ENCODE measurements at places on chromosomes 2 and 18.

- peak; percentile 3 for DNase-seq
Measured at GRCh38 chr2:229591611-229592010, 122.7 kb downstream of the DNER start.

DNA sequence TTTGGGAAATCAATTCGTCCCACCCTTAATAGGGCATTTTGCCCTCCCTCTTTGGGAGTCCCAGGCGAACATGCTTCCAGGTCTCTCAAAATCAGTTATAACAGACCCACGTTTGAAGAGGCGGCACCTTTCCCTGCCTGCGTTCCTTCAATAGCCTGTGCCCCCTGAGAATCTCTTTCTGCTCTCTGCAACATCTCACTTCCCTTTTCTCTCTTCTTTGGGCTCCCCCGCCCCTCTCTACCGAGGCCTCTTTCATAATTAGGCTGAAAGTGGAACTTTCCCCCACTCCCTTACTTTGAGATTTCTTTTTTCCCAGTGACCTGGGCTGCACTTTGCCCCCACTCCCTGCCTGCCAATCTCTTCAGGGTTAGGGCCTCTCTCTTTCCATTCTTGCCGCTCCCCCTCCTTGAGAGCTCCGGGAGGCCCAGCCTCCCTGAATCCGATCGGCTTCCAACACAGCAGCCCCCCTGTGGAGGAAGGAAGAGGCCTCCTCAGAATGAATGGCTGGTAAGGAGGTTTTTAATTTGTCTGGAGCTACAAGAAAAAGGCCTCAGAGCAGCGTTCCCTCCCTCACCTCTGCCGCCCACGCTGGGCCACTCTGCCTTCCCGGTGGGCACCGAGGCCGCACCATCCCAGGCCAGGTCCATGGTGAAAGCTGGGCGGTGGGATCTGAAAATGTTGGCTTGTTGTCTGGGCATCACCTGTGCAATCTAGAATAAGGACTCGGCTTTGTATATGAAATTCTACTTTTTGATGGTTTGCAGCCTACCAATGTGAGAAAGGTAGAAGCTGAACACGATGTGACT lies 162.6 kb upstream of the SIX3 start:
- peak; percentile 56 for DNase-seq

DNA sequence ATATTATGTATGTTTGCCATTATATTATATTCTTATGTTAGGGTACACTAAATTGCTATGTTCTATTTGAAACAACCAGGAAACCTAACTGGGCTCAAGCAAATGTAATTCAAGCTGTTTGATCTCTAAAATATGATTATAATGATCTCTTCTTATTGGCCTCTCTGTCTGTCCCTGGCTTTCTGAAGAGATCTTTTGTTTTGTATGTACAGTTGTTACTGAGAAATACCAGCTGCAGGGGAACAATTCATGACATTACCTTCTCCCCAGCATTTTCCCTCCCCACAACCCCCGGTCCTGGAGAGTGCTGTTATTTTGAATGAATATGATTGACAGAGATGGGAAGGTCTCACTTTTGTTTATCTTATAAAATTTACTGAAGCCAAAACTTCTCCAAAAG lies 54.8 kb upstream of the CD28 start:
- DNase-seq, result no peak

DNA sequence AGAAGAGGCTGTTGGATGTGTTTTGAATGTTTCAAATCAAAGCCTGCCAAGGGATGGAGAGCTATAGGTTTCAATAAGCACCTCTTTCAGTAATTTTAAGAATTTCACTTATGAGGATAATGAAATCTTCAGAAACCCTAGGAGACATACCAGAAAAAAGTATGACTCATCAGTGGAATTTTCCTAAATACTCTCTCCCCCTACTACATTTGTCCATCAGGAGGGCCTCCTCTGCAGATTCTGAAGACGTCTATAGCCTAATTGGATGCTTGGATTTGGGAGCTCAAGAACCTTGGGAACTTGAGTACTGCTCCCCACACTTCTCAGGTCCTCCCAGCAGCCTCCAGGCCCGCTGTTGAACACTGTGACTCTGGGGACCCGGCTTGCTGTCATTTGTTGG lies 374.3 kb downstream of the SLC4A3 start:
- DNase-seq, result no peak

- DNase-seq, result no peak
Measured at GRCh38 chr2:204234879-204235278, 298.3 kb downstream of the ICOS start.

GRCh38 chr2:172461591-172462372 lies 34.4 kb downstream of the ITGA6 start:
- peak; percentile 36 for DNase-seq

- no peak for DNase-seq
Measured at GRCh38 chr18:71115261-71115660, 826.4 kb downstream of the SOCS6 start.

GRCh38 chr2:205563646-205564045 lies 118.7 kb upstream of the NRP2 start:
- no peak for DNase-seq

GRCh38 chr18:45652303-45653080 lies 37.2 kb downstream of the SLC14A2 start:
- DNase-seq, result peak; percentile 36

GRCh38 chr2:86037141-86037794 lies 68.4 kb downstream of the POLR1A start:
- peak; percentile 65 for DNase-seq

DNA sequence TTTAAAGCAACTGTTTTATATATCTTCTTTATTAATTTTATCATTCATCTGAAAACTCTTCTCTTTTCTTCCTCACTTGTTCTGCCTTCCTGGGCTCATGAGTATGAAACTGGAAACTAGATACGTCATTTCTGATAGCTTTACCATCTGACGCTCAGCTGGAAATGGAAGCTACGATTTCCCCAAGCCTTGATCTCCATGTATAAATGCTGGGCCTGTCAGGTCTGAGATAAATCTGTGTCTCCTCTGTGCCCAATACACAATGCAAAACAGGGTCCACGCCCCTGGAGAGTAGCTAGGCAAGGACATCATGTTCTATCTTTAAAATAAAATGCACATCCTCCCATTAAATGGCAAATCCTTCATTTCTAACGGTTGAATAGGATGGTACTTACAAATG lies 238.4 kb downstream of the AFF3 start:
- DNase-seq, result no peak

DNA sequence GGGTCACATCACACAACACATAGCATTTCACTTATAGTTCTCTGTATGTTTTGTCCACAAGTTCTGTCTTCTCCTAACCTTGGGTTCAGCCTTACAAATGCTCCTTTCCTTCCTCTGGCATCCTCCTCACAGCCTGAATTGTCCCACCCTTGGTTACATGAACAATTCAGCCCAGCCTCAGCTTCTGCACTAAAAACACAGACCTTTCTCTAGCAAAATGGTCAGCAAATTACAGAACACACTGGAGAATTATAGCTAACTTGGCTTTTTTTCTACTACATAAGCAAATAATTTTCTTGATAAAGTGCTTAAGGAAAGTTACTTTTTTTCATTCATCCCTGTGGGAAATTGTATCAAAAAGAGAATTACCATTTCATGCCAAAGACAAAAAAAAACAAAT lies 94.8 kb upstream of the COL5A2 start:
- no peak for DNase-seq

Measured in DMS79 treated with DMSO at 0.1 percent for 48 hours (cell line).